ENCODE measurements at places on chromosomes 12 and 14.

DNA sequence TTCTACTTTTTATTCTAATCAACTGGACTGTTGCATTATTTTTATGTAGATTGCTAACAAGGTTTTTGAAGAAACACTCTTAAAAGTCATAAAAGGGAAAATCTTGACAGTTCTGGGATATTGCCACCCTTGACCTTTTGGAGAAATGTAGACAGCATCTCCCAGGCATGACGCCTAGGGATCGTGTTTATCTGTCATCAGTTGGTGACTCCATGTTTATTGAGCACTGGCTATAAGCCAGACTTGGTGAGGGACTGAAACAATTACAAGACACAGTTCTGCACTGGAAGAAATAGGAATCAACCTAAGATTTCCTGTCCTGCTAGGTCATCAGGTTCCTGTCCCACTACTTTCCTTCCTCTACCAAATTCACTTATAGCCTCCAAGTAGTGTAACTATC, 34.5 kb downstream of the HMGA2 start:
- H3K27ac ChIP-seq: peak overlapping the region; percentile 30
- peaks cover 7% of the 10 kb centered on the region for H3K4me1 ChIP-seq
- no peak for DNase-seq
- H3K4me3 ChIP-seq: no peak overlapping the region
- H3K36me3 ChIP-seq: peaks cover 100% of the 10 kb centered on the region
- H3K27me3 ChIP-seq: no peaks in the 10 kb centered on the region

DNA sequence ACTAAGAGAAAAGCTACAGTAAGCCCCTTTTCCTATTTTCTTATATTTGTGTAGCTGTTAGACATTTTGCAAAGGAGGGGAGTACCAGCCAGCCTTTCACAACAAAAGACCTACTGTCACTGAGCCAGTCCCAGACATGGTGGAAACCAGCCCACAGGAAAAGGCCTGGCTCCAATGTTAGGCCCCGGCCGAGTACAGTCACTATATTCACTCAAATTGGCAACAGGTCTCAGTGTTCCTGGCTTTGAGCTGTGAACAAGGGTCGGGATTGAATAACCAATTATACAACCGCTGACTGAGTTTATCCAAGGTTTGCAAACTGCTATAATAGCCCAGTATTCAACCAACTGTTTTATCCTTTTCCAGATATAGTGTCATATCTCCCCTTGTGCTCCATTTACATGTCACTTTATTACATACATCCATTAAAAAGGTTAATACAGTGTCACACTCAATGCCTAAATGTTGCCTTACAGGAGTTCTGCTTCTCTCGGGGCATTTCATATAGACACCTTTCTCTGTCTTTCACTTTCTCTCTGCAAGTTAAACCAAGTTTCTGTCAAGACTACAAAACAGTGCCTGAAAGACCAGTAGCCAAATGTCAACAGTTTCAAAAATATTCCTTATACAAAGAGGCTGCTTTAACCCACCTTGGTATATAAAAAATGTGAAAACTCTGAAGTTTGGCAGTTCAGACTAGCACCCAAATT, 178.1 kb downstream of the SOX5 start:
- no peaks in the 10 kb centered on the region for H3K4me1 ChIP-seq
- H3K4me3 ChIP-seq: no peak overlapping the region
- no peak overlapping the region for H3K27ac ChIP-seq
- no peaks in the 10 kb centered on the region for H3K36me3 ChIP-seq
- DNase-seq: no peak
- H3K27me3 ChIP-seq: no peaks in the 10 kb centered on the region

GRCh38 chr12:79983492-79983891, 48.6 kb upstream of the PPP1R12A start:
- peaks cover 16% of the 10 kb centered on the region for H3K4me1 ChIP-seq
- H3K27me3 ChIP-seq: no peaks in the 10 kb centered on the region
- H3K27ac ChIP-seq: peak overlapping the region; percentile 95

DNA sequence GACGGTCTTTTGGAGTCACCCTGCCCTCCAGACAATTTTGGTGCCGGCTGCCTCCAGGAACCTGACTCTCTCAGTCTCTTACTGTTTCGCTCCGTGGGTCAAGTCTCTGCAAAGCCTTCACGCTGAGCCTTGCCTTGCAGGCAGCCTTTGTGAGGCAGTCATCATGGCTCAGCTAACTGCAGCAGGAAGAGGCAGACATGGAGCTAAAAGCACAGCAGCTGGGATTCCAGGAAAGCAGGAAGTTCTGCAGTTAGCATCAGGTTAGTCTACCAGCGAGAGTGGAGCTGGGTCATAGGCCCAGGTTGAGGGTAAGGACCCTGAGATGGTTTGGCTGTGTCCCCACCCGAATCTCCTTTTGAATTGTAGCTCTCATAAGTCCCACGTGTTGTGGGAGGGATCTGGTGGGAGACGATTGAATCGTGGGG, 305.4 kb downstream of the PCNX1 start:
- H3K4me3 ChIP-seq: no peak overlapping the region
- no peak overlapping the region for H3K27ac ChIP-seq
- H3K36me3 ChIP-seq: no peaks in the 10 kb centered on the region
- no peaks in the 10 kb centered on the region for H3K4me1 ChIP-seq
- no peaks in the 10 kb centered on the region for H3K27me3 ChIP-seq

DNA sequence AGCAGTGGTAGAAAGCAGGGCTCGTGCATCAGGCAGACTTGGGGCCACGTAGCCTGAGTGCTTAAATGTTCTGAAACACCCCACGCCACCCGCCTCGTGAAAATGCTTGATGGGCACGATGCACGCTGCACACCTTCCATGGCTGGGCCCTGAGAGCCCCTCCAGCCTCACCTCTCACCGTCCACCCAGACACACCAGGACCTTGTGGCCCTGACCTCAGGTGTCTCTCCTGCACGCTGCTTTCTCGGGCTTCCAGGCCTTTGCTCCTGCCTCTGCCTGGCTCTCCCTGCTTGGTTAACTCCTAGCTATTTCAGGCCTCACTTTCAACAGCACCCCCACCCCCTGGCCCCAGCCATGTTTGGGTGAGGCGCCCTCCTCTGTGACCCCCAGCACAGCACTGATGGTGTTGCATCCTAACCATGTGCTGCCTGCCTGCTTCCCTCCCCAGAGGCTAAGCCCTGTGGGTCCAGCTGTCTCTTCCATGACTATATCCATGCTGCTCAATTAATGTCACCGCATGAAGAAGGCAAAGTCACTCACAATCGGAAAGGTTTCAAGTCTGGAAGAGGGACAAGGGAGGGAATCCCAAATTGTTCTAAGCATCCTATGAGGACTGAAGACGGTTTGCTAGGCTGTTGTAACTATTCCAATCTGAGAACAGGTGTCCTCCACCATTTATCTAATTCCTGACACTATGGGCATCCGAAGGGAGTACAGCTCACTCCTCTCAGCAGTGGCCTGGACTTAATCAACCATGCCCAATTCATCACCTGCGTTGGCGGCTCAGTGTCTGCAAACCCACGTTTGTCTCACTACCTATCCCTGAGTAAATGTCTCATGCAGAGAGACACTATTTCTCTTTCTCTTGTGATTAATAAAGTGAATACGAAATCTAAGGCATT, 82.2 kb downstream of the CCDC88C start:
- H3K27me3 ChIP-seq: no peaks in the 10 kb centered on the region
- no peak overlapping the region for H3K4me3 ChIP-seq
- peaks cover 45% of the 10 kb centered on the region for H3K36me3 ChIP-seq

DNA sequence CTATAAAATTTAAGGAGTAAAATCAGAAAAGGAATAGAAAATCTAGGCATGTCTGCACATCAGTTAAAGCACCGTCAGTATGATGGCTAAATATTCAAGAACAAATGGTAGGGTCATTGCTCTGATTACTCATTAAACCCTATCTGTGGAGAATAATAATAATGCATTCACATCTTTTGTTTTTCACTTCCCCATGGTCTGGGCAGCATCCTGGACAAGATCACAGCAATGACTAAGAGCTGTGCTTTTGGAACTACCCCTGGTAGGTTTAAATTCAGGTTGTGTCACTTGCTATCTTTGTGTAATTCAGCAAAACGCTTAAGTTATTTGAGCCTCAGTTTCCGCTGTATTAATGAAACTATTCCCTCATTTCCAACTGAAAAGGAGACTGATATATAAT, 33.1 kb downstream of the C12orf42 start:
- H3K27ac ChIP-seq: no peak overlapping the region
- no peak overlapping the region for H3K4me3 ChIP-seq
- H3K4me1 ChIP-seq: no peaks in the 10 kb centered on the region

DNA sequence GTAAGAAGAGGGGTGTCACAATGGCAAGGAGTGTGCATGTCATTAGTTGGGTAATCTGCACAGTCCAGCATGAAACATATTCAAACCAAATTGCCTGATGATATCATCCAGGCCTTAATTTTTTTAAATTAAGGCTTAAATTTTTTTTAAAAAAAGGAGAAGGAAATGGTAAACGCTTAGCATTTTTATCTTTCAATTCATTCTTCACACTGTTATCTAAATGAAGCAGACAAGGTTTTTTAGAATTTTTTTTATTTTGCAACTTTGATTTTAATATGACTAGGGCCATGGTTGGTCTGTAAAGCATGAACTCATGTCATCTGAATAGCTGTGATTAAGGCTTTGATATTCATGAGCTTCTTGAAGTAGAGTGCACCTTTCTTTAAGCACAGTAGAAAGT, 362.5 kb downstream of the SYT1 start:
- H3K27ac ChIP-seq: no peak overlapping the region
- H3K27me3 ChIP-seq: no peaks in the 10 kb centered on the region
- DNase-seq: no peak

DNA sequence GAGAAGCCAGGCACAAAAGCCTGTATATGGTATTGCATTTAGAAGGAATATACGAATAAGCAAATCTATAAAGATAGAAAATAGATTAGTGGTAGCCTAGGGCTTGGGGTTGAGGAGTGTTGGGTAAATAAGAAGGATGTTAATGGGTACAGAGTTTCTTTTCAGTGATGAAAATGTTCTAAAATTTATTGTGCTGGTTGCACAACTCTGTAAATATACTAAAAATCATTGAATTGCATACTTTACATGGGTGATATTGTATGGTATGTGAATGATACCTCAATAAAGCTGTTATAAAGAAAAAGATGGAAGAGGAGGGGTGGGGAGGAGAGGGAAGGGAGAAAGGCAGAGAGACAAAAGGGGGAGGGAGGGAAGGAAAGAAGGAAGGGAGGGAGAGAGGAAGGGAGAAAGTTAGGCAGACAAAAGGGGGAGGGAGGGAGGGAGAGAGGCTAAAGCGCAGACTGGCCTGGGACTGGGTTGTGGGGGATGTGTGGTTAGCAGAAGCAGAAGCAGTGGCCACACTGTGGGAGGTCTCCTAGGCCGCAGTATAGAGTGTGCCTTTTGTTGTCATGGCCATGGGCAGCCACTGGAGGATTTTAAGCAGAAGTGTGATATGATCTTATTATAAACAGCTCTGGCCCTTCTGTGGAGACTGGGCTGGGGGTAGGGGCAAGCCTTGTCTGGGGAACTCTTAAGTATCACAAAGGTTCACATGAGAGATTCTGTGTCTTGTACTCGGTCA, 73.6 kb upstream of the ELK3 start:
- H3K36me3 ChIP-seq: no peaks in the 10 kb centered on the region
- no peak for DNase-seq
- H3K27ac ChIP-seq: no peak overlapping the region
- H3K4me3 ChIP-seq: no peak overlapping the region
- no peaks in the 10 kb centered on the region for H3K4me1 ChIP-seq
- H3K27me3 ChIP-seq: no peaks in the 10 kb centered on the region

DNA sequence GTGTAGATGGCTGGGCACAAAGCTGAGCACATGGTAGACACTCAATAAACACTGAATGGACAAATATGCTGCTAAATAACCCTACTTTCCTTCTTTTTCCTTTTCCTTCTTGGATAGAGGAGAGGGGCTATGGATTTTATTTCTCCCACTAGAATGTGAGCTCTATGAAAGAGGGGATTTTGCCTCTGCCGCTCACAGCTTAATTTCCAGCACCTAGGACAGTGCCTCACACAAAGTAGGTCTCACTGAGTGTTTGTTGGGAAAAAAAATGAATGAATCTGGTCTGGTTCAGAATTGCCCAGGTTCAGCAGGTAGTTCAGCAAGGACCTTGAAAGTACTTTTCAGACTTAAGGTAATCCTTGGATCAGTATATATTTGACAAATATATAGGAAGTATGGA, 65.5 kb downstream of the WSCD2 start:
- no peaks in the 10 kb centered on the region for H3K4me1 ChIP-seq
- no peak overlapping the region for H3K27ac ChIP-seq
- H3K36me3 ChIP-seq: no peaks in the 10 kb centered on the region
- DNase-seq: no peak
- H3K4me3 ChIP-seq: no peak overlapping the region

DNA sequence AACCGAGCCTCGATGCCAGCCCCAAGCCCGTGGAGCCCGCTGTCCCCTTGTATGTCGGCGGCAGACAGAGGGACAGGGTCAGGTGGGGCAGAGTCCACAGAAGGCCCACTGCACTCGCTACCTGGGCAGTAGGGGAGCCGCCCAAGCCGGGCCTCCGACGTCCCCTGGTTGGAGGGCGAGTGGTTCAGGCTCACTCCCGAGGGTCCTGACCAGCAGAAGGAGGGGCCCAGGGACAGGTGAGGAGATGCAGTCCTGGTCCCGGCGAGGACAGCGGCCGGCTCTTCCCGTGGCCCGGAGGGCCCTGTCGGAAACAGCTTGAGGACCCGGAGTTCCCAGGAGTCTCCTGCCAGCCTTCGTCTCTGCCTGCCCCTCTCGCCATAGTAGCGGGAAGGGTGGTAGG, 216.7 kb upstream of the SFSWAP start:
- no peak overlapping the region for H3K27ac ChIP-seq
- no peaks in the 10 kb centered on the region for H3K36me3 ChIP-seq
- no peaks in the 10 kb centered on the region for H3K4me1 ChIP-seq
- no peak for DNase-seq

DNA sequence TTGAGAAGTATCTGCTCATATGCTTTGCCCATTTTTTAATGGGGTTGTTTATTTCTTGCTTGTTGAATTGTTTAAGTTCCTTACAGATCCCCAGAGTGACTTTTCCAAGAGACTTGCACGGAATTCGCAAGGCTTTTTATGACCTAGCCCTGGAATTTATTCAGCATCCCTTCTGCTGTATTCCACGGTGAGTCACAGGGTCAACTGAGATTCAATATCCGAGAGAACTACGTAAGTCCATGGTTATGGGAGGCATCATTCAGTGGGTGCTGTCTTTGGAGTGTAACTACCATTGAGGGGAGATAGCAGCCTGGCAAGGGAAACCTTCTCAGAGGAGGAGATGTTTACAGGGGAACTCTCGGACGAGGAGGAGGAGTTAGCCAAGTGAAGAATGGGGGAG, 20.9 kb upstream of the GPRC5A start:
- H3K36me3 ChIP-seq: no peaks in the 10 kb centered on the region
- peaks cover 35% of the 10 kb centered on the region for H3K4me1 ChIP-seq
- no peak for DNase-seq
- H3K27me3 ChIP-seq: no peaks in the 10 kb centered on the region
- peak overlapping the region; percentile 97 for H3K27ac ChIP-seq
- no peak overlapping the region for H3K4me3 ChIP-seq

DNA sequence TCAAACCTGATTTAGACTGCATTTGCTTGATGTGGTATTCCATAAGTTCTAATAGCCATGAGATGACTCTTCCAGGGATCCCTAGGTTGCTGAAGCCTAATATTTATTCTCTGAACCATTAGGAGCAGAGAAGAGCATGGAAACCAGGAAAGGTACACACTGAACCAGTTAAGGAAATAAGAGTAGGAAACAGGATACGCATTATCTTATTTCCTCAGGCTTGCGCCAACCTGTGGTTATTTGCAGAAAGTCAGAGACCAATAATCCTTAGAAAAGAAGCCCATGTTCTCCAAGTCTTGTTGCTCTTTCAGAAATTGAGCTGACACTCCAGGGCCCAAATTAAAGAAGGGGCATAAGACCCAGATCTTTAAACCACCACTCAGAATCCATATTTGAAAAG, 41.8 kb upstream of the SMUG1 start:
- peak overlapping the region; percentile 55 for H3K27ac ChIP-seq
- H3K4me3 ChIP-seq: no peak overlapping the region
- no peak for DNase-seq
